Testis (tissue), 5 donors: ENCODE measurements at places on chromosomes 6 and 20. TPM values are rescaled to one million over a fixed set of nuclear protein-coding genes. Genes with fewer than 3 reads are reported as not detected.

Gene GLP1R
- total RNA-seq, result 0.55 TPM

Gene GFRAL
- total RNA-seq, result 0.31 TPM

Gene KHDC1L
- total RNA-seq, result 4.5 TPM

Gene IRF4
- total RNA-seq, result 3.7 TPM

Gene PRND
- total RNA-seq, result 729 TPM

Gene MUC21
- not detected for total RNA-seq

Gene OR2J2
- total RNA-seq, result 3.0 TPM

Gene THBS2
- total RNA-seq, result 4.8 TPM

Gene FAM209B
- total RNA-seq, result 89.4 TPM

DNA sequence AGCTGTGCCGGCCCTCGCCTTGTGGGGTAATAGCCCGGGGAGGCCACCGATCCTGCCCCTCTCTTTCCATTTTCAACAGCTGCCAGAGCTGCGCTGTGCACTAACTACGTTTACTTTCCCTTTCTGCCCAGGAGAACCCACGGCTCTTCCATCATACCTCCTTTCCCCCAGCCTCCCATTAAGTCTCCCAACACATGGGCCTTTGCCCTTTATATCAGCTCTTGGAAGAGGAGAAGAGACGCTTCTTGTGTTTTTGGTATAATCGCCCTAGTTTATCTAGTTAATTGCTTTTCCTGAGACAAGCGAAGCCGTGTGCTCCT lies 637 bp downstream of the UBR2 start:
- no peaks in the 10 kb centered on the region for H3K36me3 ChIP-seq
- no peaks in the 10 kb centered on the region for H3K27me3 ChIP-seq
- DNase-seq, result no peak
- H3K4me1 ChIP-seq, result no peaks in the 10 kb centered on the region

GRCh38 chr20:18808712-18809111 lies 4.9 kb upstream of the SCP2D1 start:
- H3K27me3 ChIP-seq, result no peaks in the 10 kb centered on the region
- no peak overlapping the region for H3K4me3 ChIP-seq
- H3K4me1 ChIP-seq, result no peaks in the 10 kb centered on the region
- H3K36me3 ChIP-seq, result no peaks in the 10 kb centered on the region
- no peak for DNase-seq

- no peak overlapping the region for H3K4me3 ChIP-seq
- no peaks in the 10 kb centered on the region for H3K4me1 ChIP-seq
- no peak overlapping the region for H3K27ac ChIP-seq
- DNase-seq, result peak; percentile 29
These were observed 853.8 kb downstream of the MAFB start for GRCh38 chr20:39835130-39835842.

- no peaks in the 10 kb centered on the region for H3K36me3 ChIP-seq
- no peak overlapping the region for H3K27ac ChIP-seq
- no peak for DNase-seq
- no peaks in the 10 kb centered on the region for H3K27me3 ChIP-seq
These were observed 70.8 kb upstream of the IYD start for GRCh38 chr6:150298030-150298380.

- no peaks in the 10 kb centered on the region for H3K27me3 ChIP-seq
- no peak overlapping the region for H3K4me3 ChIP-seq
- H3K4me1 ChIP-seq, result no peaks in the 10 kb centered on the region
- DNase-seq, result no peak
- H3K27ac ChIP-seq, result no peak overlapping the region
- H3K36me3 ChIP-seq, result no peaks in the 10 kb centered on the region
These were observed 440.2 kb downstream of the TBC1D32 start for GRCh38 chr6:120894077-120894476.

DNA sequence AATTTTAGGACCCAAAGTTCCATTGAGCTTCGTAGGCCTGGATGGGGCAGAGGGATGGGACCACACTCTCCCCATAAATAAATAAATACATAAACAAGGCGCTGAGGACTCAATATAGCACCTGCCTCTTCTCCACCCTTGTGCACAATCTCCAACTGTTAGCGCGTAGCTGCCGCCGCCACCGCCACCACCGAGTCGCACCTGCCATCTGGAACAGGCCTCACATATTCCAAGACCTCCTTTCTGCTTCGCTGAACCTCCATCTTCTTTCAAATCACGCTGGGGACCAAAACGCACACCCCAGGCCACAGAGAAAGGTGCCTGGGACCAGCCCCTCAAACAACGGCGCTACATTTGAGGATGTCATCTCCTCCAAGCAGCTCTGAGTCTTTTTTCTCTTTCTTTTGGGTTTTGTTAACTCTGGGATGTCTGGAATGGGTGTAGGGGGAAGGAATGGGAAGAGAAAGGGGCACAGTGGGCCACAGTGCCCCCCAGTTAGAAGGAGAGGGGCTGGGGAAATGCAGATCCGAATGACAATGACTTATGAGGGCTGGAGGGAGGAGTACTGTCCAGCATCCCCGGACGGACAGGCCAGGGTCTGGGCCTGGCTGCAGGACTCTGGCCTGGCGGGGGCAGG lies 49.7 kb downstream of the NOL4L start:
- no peak overlapping the region for H3K27ac ChIP-seq
- no peaks in the 10 kb centered on the region for H3K27me3 ChIP-seq
- no peaks in the 10 kb centered on the region for H3K36me3 ChIP-seq
- no peak for DNase-seq
- peaks cover 32% of the 10 kb centered on the region for H3K4me1 ChIP-seq

DNA sequence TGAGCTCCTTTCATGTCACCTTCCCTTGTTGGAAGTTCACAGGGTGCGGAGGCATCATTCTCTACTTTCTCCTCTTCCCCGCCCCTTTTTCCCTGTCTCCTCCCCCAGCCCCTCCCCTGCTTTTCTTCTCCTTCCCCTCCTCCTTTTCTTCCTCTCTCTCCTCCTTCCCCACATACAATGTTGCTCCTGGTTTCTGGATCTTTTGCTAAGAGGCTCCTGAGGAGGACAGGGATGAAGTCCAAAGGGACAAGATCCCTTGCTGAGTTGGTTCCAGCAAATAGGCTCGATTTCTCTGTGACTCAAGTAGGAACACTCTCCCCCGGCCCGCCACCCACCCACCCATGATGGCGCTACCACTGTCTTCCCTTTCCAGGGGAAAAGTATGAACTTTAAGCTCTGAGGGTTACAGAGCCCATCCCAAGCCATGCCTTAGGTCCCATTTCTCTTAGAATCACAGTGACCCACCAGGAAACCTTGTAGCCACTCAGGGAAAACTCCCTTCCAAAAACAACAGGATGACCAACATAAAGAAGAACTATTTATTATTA lies 852 bp upstream of the TFEB start:
- no peak for DNase-seq
- H3K27ac ChIP-seq, result no peak overlapping the region
- H3K4me1 ChIP-seq, result peaks cover 12% of the 10 kb centered on the region
- no peaks in the 10 kb centered on the region for H3K27me3 ChIP-seq
- no peak overlapping the region for H3K4me3 ChIP-seq
- no peaks in the 10 kb centered on the region for H3K36me3 ChIP-seq

DNA sequence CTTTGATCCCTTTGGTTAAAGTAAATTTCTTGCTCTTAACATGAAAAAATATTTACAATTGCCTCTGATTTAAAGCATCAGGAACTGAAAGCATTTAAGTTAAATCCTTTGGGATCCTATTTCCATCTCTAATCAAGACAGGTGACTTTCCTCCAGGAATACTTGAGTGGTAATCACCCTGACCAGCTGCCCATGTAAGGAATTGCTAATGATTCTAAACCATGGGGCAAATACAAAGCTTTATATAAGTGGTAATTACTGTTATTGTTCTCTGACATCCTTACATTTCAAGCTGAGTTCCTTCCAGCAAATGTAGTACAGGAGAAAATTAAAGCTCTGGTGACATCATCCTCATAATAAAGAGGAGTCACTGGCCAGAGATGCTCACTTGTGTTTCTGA lies 100.6 kb downstream of the CRYBG1 start:
- no peak overlapping the region for H3K27ac ChIP-seq
- no peaks in the 10 kb centered on the region for H3K4me1 ChIP-seq
- H3K36me3 ChIP-seq, result no peaks in the 10 kb centered on the region
- DNase-seq, result no peak
- H3K27me3 ChIP-seq, result no peaks in the 10 kb centered on the region

DNA sequence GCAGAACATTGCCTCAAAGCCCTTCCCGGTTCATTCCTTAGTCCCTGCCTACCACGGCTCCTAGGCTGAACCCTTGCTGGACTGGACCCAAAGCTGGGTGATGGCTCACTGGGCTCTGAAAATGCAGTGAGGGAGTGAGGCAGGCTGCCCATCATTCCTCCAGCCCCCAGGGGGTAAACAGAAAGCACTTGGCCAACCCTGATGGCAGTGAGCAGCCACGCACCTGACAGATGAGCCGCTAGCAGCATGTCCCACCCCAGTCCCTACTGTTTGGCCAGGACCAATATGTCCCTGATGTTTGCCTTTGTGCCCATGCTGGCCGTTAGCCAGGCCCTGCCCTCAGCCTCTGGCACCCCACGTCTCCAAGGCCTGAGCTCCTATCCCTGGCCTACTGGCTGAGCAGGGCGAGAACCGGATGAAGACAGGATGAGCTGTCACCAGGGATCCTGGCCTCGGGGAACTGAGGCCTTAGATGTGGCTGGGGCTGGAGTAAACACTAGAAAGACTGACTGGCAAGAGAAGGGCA lies 19.4 kb upstream of the BAK1 start:
- no peak overlapping the region for H3K4me3 ChIP-seq
- no peaks in the 10 kb centered on the region for H3K36me3 ChIP-seq
- DNase-seq, result no peak
- peak overlapping the region; percentile 53 for H3K27ac ChIP-seq
- no peaks in the 10 kb centered on the region for H3K27me3 ChIP-seq

GRCh38 chr6:106448000-106448426 lies 87.5 kb downstream of the CRYBG1 start:
- H3K36me3 ChIP-seq, result no peaks in the 10 kb centered on the region
- H3K27me3 ChIP-seq, result no peaks in the 10 kb centered on the region
- no peak overlapping the region for H3K27ac ChIP-seq
- DNase-seq, result peak; percentile 16
- H3K4me3 ChIP-seq, result no peak overlapping the region

DNA sequence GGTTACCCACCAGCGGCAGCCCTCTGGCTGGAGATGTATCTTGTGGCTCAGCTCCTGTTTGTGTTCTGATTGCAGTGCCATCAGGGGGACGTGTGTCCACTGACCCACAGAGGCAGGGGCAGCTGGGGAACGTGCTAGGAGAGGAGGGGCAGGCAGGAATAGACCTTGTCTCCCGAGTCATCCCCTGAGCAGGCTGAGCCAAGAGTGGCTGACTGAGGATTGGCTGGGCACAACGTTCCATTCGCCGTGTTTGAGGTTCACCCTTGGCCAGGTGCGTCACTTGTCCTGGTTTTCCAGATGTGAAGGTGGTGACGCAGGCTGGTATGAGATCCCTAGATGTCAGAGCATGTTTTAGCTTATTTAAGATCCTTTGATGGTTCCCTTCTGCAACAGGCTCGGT lies 57.7 kb downstream of the ADNP start:
- no peaks in the 10 kb centered on the region for H3K27me3 ChIP-seq
- no peak overlapping the region for H3K27ac ChIP-seq
- no peaks in the 10 kb centered on the region for H3K36me3 ChIP-seq
- no peak for DNase-seq
- peaks cover 15% of the 10 kb centered on the region for H3K4me1 ChIP-seq

DNA sequence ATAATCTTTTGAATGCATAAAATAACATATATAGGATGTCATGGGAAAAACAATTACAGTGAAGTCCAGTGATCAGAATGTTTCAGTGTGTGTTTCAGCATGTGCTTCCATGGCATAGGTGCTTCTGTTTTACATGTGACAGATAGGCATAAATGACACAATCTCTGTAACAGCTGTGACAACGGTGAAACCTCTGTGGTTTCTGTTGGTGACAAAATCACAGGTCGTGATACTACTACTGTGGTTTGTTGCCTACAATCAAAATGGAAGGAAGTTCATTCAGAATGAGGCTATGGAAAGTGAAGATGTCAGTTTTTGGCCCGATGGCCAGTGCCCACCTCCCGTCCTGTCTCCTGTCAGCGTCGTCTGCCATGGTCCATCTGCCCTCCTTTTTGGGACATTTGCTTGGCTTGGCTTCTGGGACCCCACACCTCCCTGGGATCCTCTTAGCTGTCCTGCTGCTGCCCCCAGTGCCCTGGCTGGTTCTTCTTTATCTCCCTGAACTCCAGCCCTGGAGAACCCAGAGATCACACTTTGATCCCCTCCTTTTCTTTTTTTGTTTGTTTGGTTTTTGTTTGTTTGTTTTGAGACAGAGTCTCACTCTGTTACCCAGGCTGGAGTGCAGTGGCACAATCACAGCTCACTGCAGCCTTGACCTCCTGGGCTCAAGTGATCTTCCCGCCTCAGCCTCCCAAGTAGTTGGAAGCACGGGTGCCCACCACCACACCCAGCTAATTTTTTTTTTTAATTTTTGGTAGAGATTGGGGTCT lies 79.3 kb upstream of the NAA20 start:
- H3K27ac ChIP-seq, result no peak overlapping the region
- H3K4me3 ChIP-seq, result no peak overlapping the region
- H3K36me3 ChIP-seq, result no peaks in the 10 kb centered on the region
- H3K27me3 ChIP-seq, result no peaks in the 10 kb centered on the region
- DNase-seq, result no peak

DNA sequence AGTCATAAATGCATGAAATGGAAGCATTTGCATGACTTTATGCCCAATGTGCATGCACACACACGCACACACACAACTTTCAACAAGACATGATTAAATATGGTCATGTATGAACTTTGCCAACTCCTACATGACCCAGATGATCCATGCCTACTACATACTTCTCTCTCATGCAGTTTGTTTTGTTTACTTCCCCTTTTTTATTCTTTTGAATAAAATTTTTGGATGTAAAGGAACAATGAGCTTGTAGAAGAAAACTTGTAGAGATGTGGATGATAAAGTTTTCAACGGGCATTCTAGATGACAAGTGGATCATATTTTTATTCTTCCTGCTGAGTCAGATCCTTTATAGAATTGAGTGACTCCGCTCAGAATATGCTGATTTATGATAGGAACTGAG lies 50.8 kb upstream of the AIG1 start:
- no peak overlapping the region for H3K27ac ChIP-seq
- H3K27me3 ChIP-seq, result no peaks in the 10 kb centered on the region
- no peak overlapping the region for H3K4me3 ChIP-seq
- DNase-seq, result no peak

GRCh38 chr6:5644523-5645185 lies 362.1 kb downstream of the NRN1 start:
- DNase-seq, result no peak

- DNase-seq, result no peak
- H3K36me3 ChIP-seq, result no peaks in the 10 kb centered on the region
- no peak overlapping the region for H3K27ac ChIP-seq
- H3K4me1 ChIP-seq, result no peaks in the 10 kb centered on the region
- no peak overlapping the region for H3K4me3 ChIP-seq
These were observed 1226.1 kb downstream of the GRIK2 start for GRCh38 chr6:102619585-102619984.
